ENCODE measurements at places on chromosomes 2 and 18.

DNA sequence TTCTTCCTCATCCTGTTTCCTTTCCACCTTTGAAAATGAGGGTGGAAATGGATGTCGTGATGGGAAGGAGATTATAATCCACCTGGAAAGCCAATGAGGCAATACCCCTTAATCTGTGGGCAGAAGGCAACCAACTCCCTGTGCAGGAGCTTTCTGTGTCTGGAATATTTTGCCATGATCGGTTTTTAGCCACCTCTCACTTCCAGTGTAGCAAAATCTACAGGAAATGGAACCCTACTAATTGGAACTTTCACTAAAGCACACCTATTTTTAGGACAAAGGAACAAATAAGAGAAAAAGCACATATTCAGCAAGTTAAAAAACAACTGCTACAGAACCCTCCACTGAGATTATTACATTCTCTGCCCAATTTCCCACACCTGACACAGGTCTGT lies 112.1 kb upstream of the SMAD7 start:
- DNase-seq: no peak

DNA sequence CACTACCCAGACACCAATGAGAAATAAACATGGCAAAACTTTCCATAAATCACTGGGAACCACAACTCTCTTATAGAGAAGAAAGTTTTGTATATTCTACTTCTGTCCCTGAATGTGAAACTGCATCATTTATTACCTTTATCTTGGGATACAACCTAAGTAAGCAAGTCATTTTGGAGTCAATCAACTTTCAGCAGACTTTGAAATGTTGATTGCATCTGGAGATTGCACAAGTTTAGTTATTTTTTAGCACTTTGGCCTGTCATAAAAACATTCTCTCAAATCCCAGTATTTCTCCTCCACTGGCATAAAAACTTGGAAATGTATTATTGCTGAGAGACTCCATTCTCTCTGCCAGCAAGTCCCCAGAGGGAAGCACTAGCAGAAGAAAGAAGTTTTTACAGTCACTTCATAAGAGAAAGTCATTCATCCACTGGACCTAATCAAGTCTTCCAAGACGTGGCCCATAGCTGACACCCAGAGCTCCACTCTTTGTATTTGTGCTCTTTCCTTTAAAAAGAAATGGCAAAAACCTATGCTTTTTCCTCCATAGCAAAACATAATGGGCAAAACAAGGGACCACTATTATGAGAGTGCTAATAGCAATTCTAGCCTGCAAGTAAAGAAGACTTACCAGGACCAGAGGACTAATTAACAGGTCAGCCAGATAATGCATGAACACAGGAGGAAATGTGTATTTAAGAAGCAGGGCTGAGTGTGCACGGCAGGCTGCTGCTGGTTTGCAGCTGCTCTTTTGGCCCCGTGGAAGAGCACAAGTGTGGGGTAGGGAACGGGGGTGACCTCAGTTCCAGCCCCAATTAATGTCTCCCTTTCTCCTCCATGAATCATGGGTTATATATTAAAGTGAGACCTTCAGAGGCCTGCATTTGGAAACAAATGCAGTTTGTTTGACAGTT lies 171.5 kb downstream of the INO80D start:
- DNase-seq: no peak

- no peak for DNase-seq
Measured at GRCh38 chr2:242032780-242033656, 163.5 kb downstream of the RTP5 start.

DNA sequence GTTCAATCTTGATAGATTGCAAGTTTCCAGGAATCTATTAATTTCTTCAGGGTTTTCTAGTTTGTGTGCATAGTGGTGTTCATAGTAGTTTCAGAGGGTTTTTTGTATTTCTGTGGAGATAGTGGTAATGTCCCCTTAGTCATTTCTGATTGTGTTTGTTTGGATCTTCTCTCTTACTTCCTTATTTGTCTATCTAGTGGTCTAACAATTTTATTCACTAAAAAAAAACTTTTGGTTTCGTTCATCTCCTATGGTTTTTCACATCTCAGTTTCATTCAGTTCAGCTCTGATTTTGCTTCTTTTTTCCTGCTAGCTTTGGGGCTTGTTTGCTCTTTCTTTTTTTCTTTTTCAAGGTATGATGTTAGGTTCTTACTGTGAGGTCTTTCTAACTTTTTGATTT lies 94.5 kb downstream of the SNTG2 start:
- DNase-seq: no peak

GRCh38 chr2:185700883-185701282 lies 37.7 kb upstream of the FSIP2 start:
- no peak for DNase-seq

GRCh38 chr2:64277101-64277849 lies 133.1 kb upstream of the PELI1 start:
- DNase-seq: no peak

GRCh38 chr18:10297086-10297485 lies 157.3 kb upstream of the APCDD1 start:
- no peak for DNase-seq

DNA sequence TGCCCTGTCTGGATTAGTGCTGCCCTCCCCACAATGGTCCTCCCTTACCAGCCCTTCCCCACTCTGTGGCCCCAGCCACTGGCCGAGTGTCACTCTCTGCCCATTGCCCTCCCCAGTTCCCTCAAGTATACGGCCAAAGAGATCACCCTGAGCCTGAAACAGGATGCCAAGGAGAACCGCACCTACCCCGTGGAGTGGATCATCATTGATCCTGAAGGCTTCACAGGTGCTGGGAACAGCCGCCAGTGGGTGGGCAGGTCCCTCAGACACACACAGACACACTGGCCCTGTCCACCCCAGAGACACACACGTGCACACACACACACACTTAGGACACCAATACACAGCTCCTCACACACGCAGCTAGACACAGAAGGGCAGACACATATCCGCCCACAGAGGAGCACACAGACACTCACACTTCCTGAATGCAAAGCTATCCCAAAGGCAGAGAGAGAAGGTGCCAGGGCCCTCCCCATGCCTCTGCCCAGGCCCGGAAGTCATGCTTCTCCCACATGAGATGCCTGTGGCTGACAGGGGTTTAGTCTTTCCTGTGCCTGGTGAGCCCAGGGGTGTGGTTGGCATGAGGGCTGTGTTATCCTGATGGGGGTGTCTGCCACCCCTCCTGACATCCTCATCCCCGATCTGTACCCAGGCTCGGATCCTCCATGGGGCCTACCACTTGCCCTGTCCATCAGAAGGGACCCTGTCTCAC lies 2.9 kb downstream of the CHRND start:
- no peak for DNase-seq

Measured in central memory CD8-positive, alpha-beta T cell (primary cell).